ENCODE measurements at places on chromosomes 7 and 10.

DNA sequence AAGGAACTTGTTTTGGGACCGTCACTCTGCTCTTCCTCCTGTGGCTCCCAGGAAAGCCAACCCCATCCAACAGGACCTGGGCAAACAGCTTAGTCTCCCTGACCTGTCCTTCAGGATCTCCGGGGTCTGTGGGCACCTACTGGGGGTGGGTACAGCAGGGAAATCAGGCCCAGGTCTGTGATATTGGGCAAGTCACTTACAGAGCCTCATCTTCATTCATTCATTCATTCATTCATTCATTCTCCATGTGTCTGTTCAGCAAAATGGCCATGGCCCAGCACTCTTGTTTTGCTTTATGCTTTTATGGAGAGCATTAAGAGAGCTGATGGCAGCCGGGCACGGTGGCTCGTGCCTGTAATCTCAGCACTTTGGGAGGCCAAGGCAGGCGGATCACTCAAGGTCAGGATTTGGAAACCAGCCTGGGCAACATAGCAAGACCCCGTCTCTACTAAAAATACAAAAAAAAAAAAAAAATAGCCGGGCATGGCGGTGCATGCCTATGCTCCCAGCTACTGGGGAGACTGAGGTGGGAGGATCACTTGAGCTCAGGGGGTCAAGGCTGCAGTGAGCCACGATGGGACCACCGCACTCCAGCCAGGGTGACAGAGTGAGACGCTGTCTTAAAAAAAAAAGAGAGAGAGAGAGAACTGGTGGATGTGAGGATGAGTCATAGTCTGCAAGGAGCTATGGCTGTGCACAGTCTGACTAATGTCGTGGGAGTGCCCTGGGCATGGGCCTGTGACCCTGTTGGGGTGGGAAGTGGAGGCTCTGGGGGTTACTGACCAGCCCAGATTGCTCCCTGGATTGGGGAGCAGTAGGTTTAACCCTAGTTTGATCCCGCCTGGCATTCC, 54.3 kb downstream of the CLIP2 start:
- DNase-seq, result no peak

DNA sequence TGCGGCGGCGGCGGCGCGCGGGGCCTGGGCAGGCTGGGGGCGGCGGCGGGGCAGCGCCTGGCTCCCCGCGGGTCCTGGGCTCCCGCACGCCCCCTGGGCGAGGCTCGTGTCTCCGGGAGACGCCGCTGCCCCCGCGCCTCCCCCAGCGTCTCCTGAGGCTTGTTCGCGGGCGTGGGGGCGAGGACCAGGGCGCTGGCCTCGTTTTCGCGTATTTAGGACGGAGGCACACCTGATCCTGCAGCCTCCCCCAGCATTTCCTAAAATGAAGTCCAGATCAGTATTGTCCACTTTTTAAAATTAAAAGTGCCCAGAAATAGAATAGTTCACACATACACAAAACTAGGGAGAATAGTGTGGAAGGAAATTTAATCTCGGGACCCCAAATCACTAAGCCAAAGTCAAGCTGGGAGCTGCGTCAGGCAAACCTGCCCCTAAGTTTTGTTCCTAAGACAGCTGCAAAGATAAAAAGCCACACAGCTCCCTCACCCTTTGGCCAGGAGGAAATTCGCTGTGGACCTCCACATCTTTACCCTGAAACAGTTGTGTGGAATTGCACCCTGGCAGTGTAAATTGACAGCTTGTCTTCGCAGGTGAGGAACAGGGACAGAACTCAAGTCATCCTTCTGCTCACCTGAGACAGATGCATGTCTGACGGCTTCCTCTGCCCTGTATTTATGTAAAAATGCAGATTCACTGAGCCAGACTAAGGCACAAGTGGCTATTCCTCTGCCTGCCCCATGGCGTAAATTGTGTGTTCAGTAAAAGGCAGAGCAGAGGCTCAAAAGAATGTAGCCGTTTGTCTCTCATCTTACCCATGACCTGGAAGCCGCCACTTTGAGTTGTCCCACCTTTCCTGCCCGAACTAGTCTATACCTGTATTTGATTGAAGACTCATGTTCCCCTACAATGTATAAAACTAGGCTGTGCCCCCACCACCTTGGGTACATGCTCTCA, 740 bp downstream of the GALNT11 start:
- DNase-seq, result no peak

DNA sequence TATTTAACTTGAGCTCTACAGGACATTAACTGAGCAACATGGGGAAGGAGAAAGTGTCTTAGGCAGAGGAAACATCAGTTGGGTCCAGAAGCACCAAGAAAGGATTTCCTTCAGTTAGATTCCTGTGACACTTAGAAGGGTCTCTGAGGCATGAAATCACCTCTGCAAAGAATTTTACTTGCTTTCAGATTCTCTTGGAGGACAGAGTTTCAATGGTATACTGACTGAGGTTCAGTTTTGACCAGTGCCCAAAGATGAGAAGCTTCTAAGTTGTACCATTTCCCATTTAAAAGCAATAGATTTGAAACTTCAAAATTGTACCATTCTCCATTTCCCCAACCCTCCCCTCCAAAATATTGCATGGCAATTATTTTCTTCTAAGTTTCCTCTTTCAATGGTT, 102.4 kb downstream of the CHCHD3 start:
- DNase-seq, result no peak

DNA sequence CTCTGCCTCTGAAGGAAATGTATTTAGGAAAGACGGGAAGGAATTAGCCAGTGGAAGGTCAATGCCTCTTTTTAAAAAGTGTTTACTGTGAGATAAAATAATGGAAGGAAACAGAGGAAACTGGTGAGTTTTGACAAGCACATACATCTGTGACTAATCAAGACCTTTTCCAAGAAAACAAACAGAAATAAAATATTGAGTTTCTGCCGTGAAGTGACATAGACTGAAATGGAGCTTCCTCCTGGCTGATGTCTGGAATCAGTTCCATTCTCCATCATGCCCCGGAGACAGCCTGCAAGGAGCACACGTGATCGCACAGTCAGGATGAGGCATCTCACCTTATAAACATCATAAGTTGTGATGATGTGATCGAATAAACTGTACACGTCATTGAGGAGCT, 30.7 kb downstream of the TECTB start:
- no peak for DNase-seq

DNA sequence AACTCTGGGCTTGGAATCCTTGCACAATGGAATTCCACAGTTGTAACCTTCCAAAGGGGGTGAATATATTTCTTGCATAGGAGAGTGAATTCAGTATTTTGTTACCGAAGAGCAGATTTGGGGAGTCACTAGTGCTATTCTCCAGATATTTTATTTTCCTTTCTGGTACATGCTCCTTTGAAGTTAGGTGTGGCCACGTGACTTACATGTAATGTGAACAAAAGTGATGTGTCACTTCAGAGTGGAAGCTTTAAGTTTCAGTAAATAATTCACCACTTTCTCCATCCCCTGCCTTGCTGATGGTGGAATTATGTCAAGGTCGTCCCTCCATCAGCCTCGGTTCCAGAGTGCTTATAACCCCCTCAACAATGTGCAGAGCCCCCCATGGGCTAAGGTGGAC, 25.3 kb downstream of the ASNS start:
- no peak for DNase-seq

All from stimulated activated naive CD4-positive, alpha-beta T cell (primary cell).